ENCODE measurements at places on chromosomes 13 and 19.

DNA sequence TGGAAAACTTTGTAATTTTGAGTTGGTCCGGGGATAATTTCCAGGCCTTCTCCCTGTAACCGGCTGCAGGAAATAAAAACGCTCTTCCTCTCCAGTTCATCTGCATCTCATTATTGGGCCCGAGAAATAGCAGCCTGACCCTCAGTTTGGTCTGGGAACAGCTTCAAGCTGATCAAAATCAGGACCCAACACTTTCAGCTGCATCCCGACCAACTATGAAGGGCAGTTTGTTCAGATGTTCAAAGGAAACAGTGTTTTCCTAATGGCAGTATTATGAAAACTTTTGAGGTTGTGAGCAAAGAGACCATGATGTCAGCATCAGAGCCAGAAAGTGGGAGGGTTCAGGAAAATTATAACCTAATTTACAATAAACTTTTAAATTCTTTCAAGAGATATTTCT lies 35.7 kb downstream of the STK24 start:
- no peak for DNase-seq

DNA sequence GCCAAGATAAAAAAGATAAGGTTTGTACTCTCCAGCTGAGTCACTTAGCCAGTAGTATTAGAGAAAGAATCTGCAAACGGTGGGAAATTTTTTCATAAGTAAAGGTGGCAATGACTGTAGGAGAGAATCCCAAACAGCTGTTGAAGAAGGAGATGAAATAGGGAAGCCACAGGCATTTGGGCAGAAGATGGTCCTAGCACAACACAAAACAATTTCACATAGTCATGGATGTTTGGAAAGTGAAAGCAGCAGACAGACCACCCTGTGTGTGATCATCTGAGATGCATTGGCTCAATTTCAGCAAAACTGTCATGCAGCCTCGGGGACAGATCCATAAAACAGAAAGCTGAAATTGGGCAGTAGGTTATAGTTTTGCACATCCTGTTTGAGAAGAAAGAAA lies 2832.4 kb downstream of the PCDH9 start:
- no peak for DNase-seq

DNA sequence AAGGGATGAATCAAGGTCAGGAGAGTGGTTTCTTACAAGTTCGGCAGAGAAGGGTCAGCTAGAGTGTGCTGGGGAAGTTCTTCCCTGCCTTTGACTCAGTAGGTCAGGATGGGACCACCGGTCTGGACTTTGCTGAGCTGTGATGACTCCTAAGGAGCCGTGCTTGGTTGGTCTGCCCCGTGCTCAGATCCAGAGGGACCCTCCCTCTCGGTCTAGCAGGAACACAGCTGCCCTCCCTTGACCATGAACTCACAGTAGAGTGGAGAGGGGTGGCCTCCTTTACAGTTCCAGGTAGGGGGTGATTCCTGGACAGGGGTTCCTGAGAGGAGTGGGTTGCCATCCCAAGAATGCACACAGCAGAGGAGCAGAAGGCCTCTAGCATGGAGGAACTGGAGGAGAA lies 4.3 kb downstream of the RPS19 start:
- no peak for DNase-seq

GRCh38 chr13:78802912-78803311 lies 144.0 kb upstream of the OBI1 start:
- no peak for DNase-seq

- DNase-seq = no peak
Observed at GRCh38 chr13:20525144-20525600, 485 bp downstream of the CRYL1 start.

DNA sequence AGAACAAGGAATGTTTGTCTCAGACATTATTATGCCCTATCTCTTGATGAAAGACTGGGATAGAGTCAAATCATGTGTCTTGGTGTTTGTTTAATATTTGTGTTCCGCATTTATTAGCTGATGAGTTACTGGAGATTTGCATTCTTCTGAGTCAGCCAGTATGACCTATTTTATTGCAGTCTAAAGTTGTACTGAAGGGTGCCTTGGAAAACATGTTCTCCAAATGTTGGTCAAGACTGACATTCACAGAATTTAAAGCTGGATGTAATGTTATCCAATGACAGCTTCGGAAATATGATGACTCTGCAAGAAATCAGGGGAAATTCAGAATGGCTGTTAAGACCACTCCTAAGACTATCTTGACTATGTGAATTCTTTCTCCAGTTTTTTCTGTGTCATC lies 134.0 kb downstream of the KCNRG start:
- DNase-seq = no peak

DNA sequence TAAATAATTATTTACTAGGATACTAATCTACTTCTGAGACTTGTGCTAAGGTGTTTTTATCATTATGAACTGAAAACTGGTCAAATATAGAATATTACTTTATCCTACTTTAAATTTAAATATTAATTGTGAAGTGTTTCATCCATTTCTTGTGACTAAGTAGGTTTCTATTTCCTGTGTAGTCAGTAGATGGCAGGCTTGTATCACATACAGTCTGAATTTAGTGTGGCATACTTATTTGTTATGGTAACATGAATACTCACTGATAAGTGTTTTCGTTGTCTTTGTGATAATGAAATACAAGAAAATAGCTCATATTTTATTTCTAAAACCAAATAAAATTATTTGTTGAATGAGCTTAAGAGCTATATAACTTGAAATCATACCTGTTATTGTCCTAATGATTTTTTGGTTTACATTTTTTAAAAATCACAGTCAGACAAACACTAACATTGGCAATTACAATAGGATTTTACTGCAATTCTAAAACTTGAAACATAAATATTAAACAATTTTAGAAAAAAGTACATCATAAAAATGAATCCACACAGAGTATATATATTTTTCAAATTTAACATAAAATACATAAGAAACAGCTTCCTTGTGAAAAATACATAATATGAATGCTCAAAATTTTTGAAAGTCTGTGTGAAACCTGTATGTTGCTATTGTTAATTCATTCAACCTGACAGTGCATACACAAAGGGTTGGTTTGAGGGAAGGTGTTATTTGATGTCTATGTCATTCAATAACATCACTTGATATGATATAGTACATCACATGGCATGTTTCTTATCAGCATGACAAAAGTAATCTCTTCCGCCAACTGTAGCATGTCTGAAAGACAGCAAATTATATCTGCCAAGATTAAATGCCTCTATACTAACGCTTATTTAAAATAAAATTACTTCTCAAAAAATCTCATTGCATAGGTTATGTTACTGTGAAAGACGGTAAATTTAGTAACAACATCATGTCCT lies 904.8 kb upstream of the PCDH20 start:
- DNase-seq = no peak

DNA sequence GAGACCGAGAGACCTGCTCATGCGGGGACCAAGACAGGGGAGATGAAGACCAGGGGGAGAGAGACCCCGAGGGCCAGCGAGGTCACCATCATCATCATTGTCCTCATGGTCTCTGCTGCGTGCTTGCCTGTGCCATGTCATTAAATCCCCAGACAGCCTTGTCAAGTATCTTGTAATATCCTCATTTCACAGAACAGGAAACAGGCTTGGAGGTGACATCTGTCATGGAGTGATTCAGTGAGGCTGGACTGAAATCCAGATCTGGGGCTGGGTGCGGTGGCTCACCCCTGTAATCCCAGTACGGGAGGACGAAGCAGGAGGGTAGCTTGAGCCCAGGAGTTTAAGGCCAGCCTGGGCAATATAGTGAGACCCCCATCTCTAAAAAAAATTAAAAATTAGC lies 5.9 kb upstream of the NANOS2 start:
- DNase-seq = no peak

GRCh38 chr13:69373747-69374425 lies 733.7 kb upstream of the ATXN8OS start:
- no peak for DNase-seq

DNA sequence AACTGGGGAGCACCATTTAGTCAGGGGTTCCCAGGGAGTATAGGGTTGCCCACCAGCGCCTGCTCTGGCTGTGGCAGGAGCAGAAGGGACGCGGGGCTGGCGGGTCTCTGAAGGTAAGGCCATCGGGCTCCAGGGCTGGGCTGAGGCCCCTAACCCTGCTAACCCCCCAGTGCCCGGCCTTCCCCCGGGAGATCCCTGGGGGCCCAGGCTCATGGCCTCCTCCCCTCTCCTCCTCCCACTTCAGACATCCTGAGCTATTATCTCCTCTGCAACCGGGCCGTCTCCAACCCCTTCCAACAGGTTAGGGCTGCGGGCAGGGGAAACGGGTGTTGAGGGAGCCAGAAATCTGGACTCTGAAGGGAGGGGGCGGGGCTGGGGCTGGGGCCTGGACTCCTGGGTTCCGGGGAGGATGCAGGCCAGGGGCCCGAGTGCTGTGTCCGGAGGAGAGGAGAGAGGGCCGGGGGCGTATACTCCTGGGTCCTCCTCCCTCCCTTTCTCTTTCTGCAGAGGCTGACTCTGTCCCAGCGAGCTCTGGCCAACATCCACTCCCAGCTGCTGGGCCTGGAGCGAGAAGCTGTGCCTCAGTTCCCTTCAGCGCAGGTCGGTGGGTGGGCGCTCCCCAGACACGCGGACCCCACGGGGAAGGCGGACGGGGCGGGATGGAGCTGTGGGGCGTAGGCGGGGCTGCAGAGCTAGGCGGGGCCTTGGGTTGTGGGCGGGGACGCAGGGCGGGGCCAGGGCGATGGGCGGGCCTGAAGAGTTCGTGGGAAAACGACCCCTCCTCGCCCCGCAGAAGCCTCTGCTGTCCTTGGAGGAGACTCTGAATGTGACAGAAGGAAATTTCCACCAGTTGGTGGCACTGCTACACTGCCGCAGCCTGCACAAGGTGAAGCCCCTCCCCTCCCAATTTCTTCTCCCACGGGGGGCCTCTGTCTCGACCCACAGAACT lies 15.3 kb downstream of the TTYH1 start:
- no peak for DNase-seq

DNA sequence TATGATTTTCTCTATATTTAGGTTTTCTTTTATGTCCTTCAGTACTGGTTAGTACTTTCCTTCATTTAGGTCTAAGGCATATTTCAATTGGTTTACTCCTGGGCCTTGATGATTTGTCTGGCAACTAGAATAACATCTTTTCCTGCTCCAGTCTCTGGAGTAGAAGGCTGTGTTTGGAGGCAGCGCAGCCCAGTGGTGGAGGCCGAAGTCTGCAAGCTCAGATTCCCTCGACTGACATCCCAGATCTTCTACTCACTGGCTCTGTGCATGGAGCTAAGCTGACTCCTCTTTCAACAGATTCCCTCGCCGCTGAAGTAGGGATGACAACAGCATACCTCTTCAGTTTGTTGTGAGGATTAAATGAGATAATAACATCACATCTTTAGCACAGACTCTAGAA lies 141.0 kb downstream of the RAP2A start:
- DNase-seq = no peak

DNA sequence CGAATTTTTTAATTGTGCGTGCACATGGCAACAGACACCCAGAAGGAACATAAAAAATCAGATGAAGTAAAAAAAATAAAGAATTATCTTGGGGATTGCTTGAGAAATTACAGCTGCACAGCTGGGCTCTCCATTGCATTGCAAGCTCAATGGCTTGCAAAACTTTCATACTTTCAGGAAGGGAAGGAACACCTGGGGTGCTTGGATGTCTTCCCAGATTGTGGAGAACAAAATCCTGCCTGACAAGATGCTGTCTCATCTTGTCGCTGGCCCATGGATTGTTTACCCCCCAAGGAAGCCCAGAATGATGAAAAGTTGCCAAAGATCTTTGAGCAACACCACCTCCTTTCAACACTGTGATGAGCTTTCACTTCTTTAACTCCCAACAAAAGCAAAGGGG lies 11.0 kb upstream of the CASP14 start:
- DNase-seq = no peak

DNA sequence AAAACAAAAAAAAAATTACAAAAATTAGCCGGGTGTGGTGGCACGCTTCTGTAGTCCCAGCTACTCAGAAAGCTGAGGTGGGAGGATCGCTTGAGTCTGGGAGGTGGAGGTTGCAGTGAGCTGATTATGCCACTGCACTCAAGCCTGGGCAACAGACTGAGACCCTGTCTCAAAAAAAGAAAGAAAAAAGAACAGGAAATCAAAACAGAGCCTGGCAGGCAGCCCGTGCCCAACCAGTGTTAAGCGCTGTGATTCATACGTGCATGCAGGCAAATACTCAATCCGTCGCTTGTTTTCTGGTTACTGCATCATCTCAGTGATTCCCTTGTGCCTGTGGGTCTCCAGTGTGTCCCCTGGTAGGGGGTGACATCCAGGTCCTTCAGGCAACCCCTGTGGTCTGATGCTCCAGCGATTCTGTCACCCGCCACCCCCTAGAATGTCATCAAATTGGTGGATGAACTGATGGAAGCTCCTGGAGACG lies 18.1 kb downstream of the DDX39A start:
- DNase-seq = no peak

- DNase-seq = no peak
Observed at GRCh38 chr19:54457773-54458647, 5.6 kb downstream of the LENG9 start.

DNA sequence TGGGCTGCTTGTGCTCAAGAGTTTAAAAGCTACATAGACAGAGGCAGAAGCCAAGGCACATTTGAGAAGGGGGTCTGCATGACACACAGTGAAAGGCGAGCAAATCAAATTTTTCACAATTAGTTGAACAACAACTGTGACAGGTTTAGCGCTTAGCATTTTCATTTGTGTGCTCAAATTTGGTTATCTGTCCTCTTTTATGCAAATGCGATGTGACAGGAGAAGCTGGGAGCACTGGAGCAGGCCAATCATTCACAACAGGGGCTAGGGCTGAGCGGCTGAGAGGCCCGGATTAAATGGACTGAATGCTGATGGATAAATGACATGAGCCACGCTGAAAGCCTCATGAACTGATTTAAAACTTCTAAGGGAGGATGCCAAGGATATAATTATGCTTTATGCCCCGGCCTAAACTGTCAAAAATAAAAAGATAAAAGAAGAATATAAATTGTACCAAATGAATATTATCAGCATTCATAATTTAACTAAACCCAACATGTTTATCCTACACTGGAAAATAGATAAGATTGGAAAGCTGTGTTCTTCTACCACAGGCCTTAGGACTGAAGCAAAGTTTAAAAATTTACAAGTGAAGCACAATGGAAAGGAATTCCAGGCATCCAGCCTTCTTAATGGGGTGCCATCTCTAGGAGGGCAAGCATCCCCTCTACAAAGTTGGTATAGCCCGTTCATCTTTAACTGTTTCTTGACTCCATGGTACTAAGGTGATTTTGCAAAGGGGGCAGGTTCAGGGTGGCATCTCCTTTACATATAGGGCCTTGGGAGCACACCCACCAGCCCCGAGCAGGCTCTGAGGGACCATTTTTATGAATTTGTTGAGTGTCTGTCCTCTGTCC lies 117.9 kb downstream of the RBM26 start:
- DNase-seq = no peak

DNA sequence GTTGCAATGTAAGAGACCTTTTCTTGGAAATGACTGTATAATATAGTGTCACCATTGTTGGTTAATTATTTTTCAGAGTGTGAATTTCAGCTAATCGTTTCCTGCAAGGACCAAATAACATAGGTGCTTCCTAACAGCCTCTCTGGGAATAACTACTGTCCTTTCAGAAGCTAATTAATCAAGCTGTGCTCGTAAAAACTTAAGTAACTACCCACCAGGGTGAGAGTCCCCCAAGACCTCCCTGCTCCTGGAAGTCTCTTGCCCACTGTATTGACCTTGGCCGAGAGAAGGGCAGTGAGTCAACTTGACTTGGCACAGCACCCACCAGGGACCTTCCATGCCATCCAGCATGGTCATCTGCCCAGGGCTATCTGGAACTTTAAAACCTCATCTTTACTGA lies 50.3 kb downstream of the UQCRFS1 start:
- no peak for DNase-seq
